ENCODE measurements at places on chromosomes 4 and X.

DNA sequence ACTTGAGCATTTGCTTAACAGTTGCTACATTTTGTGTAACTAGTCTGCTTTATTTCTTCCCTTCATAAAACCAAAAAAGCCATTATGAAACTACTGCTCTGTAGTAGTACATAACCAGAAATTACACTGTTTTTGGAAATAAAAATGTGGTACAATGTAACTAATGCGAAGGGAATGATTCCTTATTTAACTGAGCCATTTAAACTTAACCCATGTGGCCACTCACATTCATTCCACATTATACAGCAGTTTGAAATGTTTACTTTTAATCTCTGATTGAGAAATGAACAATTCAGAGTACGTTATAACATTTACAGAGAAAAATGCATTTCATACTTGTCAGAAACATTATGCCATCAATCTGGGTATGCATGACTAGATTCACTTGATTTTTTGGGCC, 94.2 kb downstream of the NYX start:
- DNase-seq = no peak

DNA sequence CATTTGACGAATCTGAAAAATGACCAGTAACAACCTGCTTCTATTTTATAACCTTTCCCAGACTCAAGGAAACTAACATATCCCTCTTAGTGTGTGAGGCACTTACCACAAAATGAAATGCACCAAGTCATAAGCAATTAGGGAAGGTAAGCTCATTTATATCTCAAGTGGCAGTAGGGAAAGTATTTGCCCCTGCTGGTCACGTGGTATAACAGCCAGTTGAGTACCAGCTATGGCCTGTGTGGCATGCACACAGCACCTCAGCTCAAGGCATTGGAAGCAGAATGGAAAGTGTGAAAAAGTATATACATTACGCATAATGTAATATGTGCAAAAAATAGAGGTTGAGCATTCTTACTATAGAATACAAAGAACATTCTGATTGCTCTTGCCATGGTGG, 178.3 kb upstream of the GYPA start:
- DNase-seq = no peak

- no peak for DNase-seq
Measured at GRCh38 chr4:22745234-22745633, 52.5 kb downstream of the GBA3 start.

GRCh38 chr4:654871-655463, 19.1 kb downstream of the ATP5ME start:
- no peak for DNase-seq

DNA sequence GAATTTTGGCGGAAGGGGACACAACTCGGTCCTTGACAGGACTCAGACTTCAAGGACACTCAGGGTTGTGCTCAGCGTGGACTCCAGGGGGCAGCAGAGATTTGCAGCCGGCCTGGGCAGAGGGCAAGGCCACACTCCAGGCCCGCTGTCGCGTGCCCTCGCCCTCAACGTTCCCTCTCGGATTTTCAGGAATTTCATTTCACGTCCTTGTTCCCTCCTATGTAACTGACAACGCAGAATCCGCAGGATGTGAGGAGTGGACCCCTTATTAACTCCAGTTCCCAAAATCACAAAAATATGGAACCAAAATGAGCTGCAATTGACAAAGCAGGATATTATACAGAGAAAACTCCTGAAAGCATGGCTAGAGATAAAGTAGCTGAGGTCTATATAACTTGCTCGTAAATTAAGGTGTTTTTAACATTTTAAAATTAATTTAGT, 21.0 kb upstream of the DCTD start:
- peak; percentile 68 for DNase-seq

DNA sequence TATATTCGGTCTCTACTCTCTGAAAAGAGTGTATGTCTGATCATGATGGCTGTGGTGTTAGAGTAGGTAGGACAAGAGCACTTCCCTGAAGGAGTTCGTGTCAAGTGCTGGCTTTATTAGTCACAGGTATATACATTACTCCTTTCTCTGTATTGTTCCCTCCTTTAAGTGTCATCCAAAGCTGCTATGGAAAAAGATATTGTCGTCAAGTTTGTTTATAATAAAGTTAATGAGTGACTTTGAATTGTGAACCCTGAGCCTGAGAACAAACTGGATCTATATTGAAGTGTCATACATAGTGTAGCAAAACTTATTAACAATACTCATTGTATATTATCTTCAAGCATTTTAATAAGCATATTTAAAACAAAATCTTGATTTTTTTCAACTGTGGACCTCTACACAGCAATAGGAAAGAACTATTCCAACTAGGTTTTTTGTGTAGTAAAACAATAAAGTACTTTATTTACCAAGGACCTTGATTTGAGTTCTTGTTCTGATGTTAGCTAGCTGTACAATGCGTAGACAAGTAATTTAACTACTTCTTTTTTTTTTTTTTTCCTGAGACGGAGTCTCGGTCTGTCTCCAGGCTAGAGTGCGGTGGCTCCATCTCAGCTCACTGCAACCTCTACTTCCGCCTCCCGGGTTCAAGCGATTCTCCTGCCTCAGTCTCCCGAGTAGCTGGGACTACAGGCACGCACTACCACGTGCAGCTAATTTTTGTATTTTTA, 177.7 kb downstream of the RAPGEF2 start:
- DNase-seq = no peak

Data from activated CD4-positive, alpha-beta T cell treated with anti-CD3 and anti-CD28 coated beads, Interleukin-2, amount 50 U/mL, for 16 hours (primary cell).